ENCODE measurements at places on chromosomes 6 and 20. TPM values are rescaled to one million over a fixed set of nuclear protein-coding genes. Genes with fewer than 3 reads are reported as not detected.

CST5 gene
- polyA plus RNA-seq: not detected

PARD6B gene
- polyA plus RNA-seq: 0.51 TPM

MATN4 gene
- 0.20 TPM for polyA plus RNA-seq

ACTL10 gene
- 1.4 TPM for polyA plus RNA-seq

KCNQ5 gene
- 2.0 TPM for polyA plus RNA-seq

SLC52A3 gene
- 7.4 TPM for polyA plus RNA-seq

ETV7 gene
- polyA plus RNA-seq: 1.2 TPM

VGLL2 gene
- polyA plus RNA-seq: not detected

CGA gene
- polyA plus RNA-seq: not detected

BMP7 gene
- polyA plus RNA-seq: 24.9 TPM

TMEM244 gene
- polyA plus RNA-seq: not detected

TMEM30A gene
- polyA plus RNA-seq: 56.7 TPM

SLC22A3 gene
- polyA plus RNA-seq: 0.85 TPM

TREML2 gene
- polyA plus RNA-seq: not detected

GNAS-AS1 gene
- not detected for polyA plus RNA-seq

RNF182 gene
- polyA plus RNA-seq: 38.1 TPM

MLN gene
- not detected for polyA plus RNA-seq

MLIP gene
- polyA plus RNA-seq: 1.6 TPM

PACRG gene
- polyA plus RNA-seq: 5.0 TPM

MBOAT1 gene
- polyA plus RNA-seq: 1.3 TPM

C6orf15 gene
- polyA plus RNA-seq: not detected

FOXQ1 gene
- 0.98 TPM for polyA plus RNA-seq

WDR46 gene
- polyA plus RNA-seq: 38.0 TPM

SNPH gene
- polyA plus RNA-seq: 26.9 TPM

USP49 gene
- 11.4 TPM for polyA plus RNA-seq

SPEF1 gene
- 1.0 TPM for polyA plus RNA-seq

CPXM1 gene
- 12.3 TPM for polyA plus RNA-seq

GSTA2 gene
- polyA plus RNA-seq: not detected

MPIG6B gene
- 0.39 TPM for polyA plus RNA-seq

GINM1 gene
- polyA plus RNA-seq: 41.8 TPM

SYTL3 gene
- 8.0 TPM for polyA plus RNA-seq

PSMB8 gene
- 39.4 TPM for polyA plus RNA-seq

TMEM217 gene
- polyA plus RNA-seq: 1.1 TPM

HLA-DRA gene
- polyA plus RNA-seq: 58.2 TPM

TP53TG5 gene
- polyA plus RNA-seq: 4.8 TPM

ADTRP gene
- polyA plus RNA-seq: 0.37 TPM

KCNK17 gene
- polyA plus RNA-seq: 23.6 TPM

TRIM31 gene
- not detected for polyA plus RNA-seq

AVP gene
- polyA plus RNA-seq: 1,079 TPM

CLDN20 gene
- not detected for polyA plus RNA-seq

CAGE1 gene
- not detected for polyA plus RNA-seq

EDN3 gene
- 0.87 TPM for polyA plus RNA-seq

Data from brain (organoid and tissue), 16 donors.